ENCODE measurements at places on chromosomes 12 and 14.

- no peak for DNase-seq
These were observed 27.0 kb downstream of the SENP1 start for GRCh38 chr12:48078901-48079300.

- DNase-seq: no peak
These were observed 14.0 kb downstream of the CRY1 start for GRCh38 chr12:107079172-107080011.

DNA sequence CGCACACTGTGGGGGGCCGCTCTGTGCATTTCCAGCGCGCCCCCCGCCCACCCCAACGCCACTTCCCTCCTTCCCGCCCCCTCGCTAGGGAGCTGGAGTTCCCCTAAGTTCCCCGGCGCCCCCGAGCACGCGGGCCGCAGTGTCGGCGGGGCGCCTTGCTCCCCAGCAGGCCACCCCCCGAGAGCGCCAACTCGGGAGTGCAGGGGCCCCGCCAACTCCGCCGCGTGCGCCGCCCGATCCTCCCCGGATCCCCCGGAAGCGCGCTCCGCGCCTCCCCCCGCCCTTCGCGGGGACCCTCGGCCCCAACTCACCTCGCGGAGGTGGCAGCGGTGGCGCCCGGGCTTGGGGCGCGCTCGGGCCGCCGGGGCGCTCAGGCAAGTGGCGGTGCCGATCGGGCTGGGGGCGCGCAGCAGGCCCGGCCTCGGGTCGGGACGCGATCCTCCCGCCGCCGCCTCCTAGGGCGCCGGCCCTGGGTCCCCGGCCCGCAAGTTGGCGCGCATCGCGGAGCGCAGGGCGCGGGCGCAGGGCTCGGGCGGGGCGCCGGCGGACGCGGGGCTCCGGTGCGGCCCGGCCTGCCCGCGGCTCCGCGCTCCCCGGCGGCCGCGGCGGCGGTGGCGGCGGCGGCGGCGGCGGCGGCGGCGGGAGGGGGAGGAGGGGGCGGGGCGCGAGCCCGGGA is at the start of gene NCOR2:
NCOR2 (minus strand) TSS at position 616 of the 676 bp plus-strand sequence. CDS start 72,361 bp downstream, outside the sequence.
- DNase-seq: peak; percentile 17

DNA sequence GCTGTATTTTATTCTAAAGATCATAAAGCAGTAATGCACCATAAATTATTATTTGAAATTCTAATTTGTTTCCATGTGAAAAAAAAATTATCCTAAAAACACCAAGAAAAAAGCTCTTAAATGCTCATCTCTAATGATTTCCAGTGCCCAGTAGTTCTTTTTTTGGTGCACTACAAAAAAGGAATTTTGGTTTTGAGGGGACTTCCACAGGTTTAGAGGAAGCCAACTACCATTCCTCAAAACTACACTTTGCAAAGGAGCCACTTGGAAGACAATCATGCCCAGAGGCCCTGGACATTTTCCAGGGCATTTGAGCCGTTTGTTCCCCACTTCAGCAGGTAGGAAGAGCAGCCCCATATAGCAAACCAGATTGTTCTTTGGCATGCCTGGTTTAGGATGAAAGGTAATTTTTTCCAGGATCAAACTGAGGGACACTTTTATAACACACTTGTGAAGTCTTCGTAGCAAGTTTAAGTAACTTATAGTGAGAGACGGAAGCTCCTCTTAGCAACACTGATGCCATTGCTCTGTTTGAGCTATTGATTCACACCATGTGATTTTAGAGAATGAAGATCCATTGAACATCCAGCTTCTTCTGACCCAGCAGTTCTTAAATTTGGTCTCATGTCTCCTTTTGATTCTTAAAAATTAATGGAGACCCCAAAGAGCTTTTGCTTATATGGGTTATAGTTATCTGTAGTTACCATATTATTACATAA is 187.9 kb downstream of the ETV6 start:
- no peak for DNase-seq

DNA sequence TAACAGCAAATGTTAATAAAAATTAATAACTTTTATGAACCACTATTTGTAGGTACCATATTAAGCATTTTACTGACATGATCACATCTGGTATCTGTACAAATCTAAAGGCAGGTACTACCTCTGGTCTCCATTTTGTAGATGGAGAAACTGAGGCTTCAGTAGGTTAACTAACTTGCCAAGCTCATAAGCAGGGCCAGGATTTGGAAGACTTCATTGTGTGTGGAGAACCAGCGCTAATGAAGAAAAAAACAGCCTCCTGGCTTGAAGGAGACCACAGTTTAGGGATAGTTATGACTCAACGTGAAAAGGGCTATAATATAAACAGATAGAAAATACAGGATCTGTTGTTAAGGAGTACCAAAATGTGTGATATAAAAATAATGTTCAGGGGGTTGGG is 1.0 kb downstream of the NUP37 start:
- DNase-seq: no peak

- DNase-seq: no peak
These were observed 106.4 kb upstream of the SRRM4 start for GRCh38 chr12:118874698-118875548.
